AG10803 (cell line): ENCODE measurements at places on chromosomes 13 and 19.

GRCh38 chr13:59951011-59951410 is 212.7 kb downstream of the DIAPH3 start:
- DNase-seq: no peak

DNA sequence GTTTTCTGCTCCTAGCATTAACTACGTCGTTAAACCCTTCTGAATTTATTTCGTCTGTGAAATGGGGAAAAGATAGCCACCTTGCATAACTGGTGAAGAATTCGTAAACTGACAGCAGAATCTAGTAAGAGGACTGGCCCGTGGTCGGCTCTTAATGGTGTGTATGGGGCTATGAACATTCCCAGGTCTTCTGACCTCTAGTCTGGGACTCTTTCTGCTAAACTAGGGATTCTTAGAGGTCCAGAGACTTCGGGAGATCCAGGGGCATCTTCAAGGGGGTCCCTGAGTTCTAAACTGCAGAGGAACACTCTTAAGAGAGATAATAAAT is 231.1 kb upstream of the SERP2 start:
- no peak for DNase-seq

GRCh38 chr13:27791146-27791900 is 960 bp upstream of the GSX1 start:
- DNase-seq: no peak

DNA sequence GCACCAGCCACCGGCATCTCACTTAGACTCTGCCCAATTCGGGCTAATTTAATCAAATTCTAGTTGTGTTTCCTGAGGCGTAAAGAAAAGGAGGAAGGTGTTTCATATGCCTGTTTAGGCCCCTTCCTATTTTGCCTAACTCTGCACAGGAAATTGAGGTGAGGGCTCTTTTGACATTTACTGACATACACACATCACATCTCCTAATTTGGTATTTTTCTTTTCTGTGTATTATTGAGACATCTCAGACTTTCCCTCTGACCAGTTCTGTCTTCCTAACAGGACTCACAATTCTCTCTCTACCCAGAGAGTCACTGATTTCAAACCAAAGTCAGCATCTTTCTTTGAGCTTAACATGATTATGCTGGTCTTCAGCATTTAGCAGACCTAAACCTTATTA is 7.9 kb downstream of the CEACAM3 start:
- DNase-seq: no peak

GRCh38 chr13:22223411-22223810 is 552.5 kb downstream of the FGF9 start:
- DNase-seq: no peak

- no peak for DNase-seq
Measured at GRCh38 chr19:21947775-21948174, 63.0 kb downstream of the ZNF208 start.

DNA sequence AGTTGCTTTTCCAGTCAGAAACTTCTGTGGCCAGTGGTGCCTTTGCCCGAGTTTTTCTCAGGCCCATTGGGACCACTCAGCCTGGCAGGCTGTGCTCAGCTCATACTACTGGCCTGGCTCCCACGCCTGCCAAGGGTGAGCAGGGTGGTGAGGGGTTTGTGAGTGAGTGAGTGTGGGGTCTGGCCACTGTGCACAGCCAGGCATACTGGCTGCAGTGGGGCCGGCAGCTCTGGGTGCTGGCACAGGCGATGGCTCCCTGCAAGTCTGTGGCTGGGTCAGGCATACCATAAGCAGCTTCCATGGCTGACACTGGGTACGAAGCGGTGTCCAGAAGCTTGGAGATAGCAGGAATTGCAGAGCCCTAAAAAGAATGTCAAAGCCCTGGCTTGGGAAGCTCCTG is 161.0 kb downstream of the SLITRK6 start:
- DNase-seq: no peak

DNA sequence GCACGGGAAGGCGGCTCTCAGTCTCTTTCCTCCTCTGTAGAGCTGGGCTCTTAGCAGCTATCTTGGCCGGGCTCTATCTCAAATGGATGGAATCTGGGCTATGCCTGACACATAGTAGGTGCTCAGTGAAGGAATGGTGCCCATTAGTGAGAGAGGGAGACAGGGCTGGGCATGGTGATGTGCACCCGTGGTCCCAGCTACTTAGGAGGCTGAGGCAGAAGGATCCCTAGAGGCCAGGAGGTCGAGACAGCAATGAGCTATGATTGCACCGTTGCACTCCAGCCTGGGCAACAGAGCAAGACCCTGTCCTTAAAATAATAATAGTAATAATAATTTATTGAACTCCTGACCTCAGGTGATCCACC is 14.7 kb downstream of the KLF2 start:
- no peak for DNase-seq

GRCh38 chr13:33100886-33101285 is 84.7 kb downstream of the KL start:
- peak; percentile 17 for DNase-seq

DNA sequence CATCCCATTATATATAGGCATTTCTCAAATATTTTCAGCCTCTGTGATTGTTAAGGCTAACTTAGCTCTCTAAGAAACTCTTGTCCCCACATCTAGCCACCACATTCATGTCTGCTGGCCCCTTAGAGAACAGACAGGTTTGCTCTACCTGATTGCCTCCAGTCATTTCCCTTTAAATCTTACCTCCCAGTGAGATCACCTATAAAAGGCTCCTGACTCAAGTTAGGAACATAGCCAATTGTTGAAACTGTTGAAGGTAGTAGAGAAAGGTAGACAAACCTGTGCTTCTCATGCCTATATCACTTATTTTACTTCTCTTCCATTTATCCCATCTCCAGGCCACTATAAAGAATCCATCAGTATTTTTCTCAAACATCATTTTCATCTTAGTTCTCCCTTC is 771.4 kb downstream of the DIAPH3 start:
- DNase-seq: no peak
